ENCODE measurements at places on chromosomes 12 and 14. TPM values are rescaled to one million over a fixed set of nuclear protein-coding genes. Genes with fewer than 3 reads are reported as not detected.

The GPRC5D gene
- total RNA-seq, result not detected

The BICD1 gene
- 39.6 TPM for total RNA-seq

The ZNF891 gene
- total RNA-seq, result 2.3 TPM

The CLECL1 gene
- total RNA-seq, result 4.1 TPM

The LMNTD1 gene
- not detected for total RNA-seq

The AKAP5 gene
- 2.3 TPM for total RNA-seq

DNA sequence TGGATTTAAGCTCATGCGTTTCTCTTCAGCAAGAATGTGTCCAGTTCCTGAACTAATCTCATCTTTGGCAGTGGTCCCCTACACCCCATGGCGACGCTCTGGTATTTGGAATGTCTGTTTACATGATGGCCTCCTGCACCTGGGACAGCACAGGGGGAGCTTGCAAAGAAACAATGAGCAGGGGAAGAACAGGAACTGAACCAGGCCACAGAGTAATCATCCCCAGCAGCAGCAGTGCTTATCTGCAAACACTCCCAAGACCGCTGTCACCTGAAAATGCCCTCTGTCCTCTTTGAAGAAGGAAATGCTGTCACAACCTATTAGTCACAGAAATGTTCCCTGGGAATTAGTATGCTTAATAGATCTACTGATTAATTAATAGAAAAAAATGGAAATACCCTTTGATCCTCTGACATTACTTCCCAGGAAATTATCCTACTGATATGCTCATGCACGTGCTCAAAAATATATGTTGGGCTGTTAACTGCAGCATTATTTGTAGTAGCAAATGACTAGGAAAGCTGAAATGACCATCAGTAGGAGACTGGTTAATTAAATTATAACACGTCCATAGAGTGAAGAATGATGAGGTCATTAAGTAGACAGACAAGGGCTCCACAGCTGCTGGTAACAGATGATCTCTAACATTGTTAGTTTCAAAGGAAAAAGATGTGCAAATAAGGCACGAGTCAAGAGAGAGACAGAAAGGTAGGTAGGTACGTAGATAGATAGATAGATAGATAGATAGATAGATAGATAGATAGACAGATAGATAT, 279.3 kb upstream of the FLRT2 start:
- no peak overlapping the region for H3K27ac ChIP-seq
- H3K4me3 ChIP-seq, result no peak overlapping the region
- no peak for DNase-seq

DNA sequence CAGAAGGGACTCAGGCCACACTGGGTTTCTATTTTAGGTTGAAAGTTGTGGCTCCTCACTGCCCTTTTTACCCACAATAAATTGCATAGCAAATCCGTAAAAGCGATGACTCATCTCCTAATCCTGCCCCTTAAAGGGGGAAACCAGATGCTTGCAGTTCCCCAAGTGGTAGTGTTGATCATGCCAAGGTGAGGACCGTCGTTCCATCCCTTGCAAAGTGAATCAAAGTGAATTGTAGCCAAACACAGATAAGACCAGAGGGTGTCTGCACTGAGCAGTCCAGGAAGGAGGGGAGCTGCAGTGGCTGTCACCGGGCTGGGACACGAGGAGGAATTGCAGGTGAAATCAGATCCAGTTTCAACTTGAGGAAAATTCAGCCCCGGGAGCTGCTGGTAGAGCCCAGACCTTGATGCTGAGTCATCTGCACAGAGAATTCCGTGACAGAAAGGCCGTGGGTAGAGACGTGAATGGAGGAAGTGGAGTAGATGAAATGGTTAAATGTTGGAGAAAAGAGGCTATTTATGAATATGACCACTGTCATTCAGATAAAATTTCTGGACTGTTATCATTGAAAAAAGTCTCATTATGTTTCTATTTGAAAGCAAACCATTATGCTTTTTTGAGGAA, 44.2 kb upstream of the MMP17 start:
- no peaks in the 10 kb centered on the region for H3K4me1 ChIP-seq
- H3K27ac ChIP-seq, result no peak overlapping the region
- DNase-seq, result no peak
- H3K27me3 ChIP-seq, result no peaks in the 10 kb centered on the region
- H3K36me3 ChIP-seq, result peaks cover 4% of the 10 kb centered on the region

DNA sequence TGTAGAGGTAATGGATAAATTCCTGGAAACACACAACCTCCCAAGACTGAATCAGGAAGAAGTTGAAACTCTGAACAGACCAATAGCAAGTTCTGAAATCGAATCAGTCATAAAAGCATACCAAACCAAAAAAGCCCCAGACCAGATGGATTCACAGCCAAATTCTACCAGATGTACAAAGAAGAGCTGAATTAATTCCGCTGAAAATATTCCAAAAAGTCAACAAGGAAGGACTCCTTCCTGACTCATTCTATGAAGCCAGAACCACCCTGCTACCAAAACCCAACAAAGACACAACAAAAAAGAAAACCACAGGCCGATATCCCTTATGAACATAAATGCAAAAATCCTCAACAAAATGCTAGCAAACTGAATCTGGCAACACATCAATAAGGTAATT, 81.5 kb downstream of the SLC38A4 start:
- no peak overlapping the region for H3K4me3 ChIP-seq
- no peaks in the 10 kb centered on the region for H3K27me3 ChIP-seq
- H3K27ac ChIP-seq, result no peak overlapping the region
- H3K36me3 ChIP-seq, result no peaks in the 10 kb centered on the region

DNA sequence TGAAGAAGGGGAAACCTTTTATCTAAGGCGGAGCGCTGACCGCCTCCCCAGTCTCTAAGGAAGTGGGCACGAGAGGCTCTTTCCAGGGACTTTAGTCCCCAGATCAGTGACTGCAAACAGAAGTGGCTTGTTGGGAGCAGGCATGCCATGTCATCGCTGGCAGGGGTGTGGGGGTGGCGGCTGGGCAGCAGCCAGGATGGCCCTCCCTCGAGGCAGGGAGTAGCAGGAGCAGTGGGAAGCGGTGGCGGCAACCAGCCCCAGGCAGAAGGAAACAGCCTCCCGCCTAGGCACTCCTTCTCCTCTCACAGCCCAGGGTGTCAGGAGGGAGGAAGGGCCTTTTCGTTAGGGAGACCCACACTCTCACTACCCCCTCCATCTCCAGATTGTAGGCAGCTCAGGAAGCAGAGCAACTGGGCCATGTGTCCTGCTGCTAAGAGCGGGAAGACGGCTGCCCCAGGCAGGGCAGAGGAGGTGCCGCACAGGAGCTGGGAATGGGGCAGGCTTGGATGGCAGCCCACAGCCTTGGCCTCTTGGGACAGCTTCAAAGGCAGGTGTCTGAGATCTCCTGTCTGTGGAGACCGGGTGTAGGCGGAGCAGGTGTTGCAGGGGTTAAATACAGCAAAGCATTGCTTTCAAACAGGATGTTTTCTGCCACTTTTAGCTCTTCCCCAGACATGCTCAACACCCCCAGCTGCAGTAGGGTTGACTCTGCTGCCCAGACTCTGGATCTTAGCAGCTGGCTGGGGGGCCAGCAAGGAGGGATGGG, 21.8 kb downstream of the VDR start:
- H3K36me3 ChIP-seq, result peaks cover 23% of the 10 kb centered on the region
- H3K4me1 ChIP-seq, result peaks cover 50% of the 10 kb centered on the region

- H3K4me1 ChIP-seq, result peaks cover 23% of the 10 kb centered on the region
- H3K4me3 ChIP-seq, result peak overlapping the region; percentile 27
- peaks cover 6% of the 10 kb centered on the region for H3K36me3 ChIP-seq
- no peaks in the 10 kb centered on the region for H3K27me3 ChIP-seq
- H3K27ac ChIP-seq, result peak overlapping the region; percentile 83
- DNase-seq, result no peak
Observed at GRCh38 chr14:22808388-22809209, 6.6 kb downstream of the SLC7A7 start.

GRCh38 chr14:90781344-90781761, 34.9 kb downstream of the TTC7B start:
- no peaks in the 10 kb centered on the region for H3K36me3 ChIP-seq
- no peak overlapping the region for H3K4me3 ChIP-seq
- no peak for DNase-seq
- H3K27ac ChIP-seq, result no peak overlapping the region
- no peaks in the 10 kb centered on the region for H3K27me3 ChIP-seq

DNA sequence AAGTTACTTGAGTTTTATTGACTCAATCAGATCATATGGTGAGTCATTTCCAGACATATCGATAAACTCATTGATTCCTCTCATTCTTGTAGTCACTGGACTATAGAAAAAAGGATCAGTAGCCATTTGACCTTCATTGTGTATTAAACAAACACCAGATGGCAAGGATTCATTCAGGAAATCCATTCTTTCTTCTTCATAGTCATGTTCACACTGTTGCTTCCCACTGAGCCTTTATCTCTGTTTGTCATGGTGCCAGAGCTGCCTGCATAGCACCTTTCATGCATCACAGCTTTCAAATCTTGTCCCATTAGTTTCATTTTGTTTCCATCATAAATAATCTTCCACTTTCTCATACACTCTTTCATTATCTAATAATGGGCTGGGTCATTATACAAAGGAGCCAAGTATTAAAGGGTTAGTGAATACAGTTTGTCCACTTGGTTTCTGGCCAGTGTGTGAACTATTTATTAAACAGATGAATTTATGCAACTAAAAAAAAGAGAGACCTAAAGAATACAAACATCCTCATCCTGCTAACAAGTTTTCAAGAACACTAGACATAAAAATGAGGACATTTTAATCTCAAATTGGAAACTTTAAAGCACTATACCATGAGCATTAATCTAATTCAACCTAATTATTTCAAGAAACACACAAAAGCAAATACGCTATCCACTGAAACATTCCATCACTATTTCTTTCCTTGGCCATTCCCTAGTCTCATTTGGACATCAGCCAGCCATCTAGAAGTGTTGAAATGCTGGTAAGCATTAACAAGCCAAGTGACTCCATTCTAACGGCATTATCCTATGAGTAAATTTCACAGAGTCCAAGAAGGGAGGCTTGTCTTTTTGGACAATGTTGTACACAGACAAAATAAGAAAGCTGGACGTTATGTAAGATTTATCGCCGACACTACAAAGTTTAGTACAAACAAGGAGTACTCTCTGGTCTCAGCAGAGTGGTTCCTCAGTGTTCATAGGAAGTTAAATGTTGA, 476.5 kb downstream of the FOXG1 start:
- H3K27me3 ChIP-seq, result no peaks in the 10 kb centered on the region
- H3K36me3 ChIP-seq, result no peaks in the 10 kb centered on the region
- H3K27ac ChIP-seq, result no peak overlapping the region
- no peak overlapping the region for H3K4me3 ChIP-seq

- no peak overlapping the region for H3K4me3 ChIP-seq
- no peak overlapping the region for H3K27ac ChIP-seq
- H3K4me1 ChIP-seq, result no peaks in the 10 kb centered on the region
Observed at GRCh38 chr12:41943671-41944070, 201.0 kb downstream of the GXYLT1 start.

GRCh38 chr14:33508126-33509062, 442.5 kb downstream of the EGLN3 start:
- H3K4me3 ChIP-seq, result no peak overlapping the region
- no peaks in the 10 kb centered on the region for H3K4me1 ChIP-seq
- no peak overlapping the region for H3K27ac ChIP-seq
- H3K36me3 ChIP-seq, result no peaks in the 10 kb centered on the region

- no peak for DNase-seq
- no peak overlapping the region for H3K27ac ChIP-seq
- H3K36me3 ChIP-seq, result no peaks in the 10 kb centered on the region
- H3K27me3 ChIP-seq, result no peaks in the 10 kb centered on the region
- H3K4me3 ChIP-seq, result no peak overlapping the region
- no peaks in the 10 kb centered on the region for H3K4me1 ChIP-seq
Observed at GRCh38 chr14:74347097-74347794, 1.0 kb upstream of the VRTN start.

GRCh38 chr12:91810531-91811451, 334.9 kb downstream of the BTG1 start:
- no peak overlapping the region for H3K4me3 ChIP-seq
- DNase-seq, result no peak
- no peaks in the 10 kb centered on the region for H3K27me3 ChIP-seq
- H3K27ac ChIP-seq, result no peak overlapping the region

DNA sequence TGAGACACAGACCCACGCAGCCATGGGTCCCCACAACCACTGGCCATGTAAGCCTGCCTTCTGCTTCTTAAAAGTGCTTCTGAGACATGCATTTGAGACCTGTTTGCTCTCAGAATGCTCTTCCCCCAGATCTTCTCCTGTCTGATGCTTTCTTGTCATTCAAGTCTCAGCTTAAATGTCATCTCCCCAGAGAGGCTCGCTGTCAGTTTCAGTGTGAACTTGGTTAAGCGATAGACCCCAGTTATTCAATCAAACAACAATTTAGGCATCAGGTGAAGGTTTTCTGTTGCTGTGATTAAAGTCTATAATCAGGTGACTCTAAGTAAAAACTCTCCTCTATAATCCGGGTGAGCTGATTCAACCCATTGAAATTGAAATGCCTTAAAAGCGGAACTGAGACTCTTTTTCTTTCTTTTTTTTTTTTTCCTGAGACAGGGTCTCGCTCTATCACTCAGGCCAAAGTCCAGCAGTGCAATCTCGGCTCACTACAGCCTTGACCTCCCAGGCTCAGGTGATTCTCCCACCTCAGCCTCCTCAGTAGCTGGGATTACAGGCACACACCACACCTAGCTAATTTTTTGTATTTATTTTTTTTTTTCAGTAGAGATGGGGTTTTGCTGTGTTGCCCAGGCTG, 123.4 kb downstream of the KSR2 start:
- no peak for DNase-seq
- no peaks in the 10 kb centered on the region for H3K4me1 ChIP-seq
- no peaks in the 10 kb centered on the region for H3K27me3 ChIP-seq

- H3K4me3 ChIP-seq, result no peak overlapping the region
- H3K27me3 ChIP-seq, result no peaks in the 10 kb centered on the region
- H3K36me3 ChIP-seq, result peaks cover 12% of the 10 kb centered on the region
- peak overlapping the region; percentile 84 for H3K27ac ChIP-seq
- DNase-seq, result no peak
Observed at GRCh38 chr12:11752403-11753149, 103.1 kb downstream of the ETV6 start.

DNA sequence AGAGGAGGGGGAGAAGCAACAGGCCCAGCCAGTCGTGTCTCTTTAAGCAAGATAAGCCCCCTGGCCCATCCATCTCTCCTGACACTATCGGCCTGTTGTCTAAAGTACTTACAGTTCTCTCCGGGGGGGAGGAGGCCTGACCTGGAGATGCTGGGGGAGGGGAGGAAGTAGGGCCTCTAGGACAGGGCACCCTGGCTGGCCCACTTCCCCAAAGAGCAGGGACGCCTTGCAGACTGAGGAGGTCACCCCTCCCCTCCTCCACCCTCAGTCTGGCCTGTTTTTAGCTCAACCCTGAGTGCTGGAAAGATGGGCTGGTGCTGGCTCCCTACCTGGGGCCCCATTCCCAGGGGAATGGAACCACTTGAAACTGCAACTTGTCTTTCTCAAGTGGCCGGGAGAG, 70.3 kb downstream of the TBX5 start:
- DNase-seq, result no peak
- H3K4me3 ChIP-seq, result no peak overlapping the region
- no peaks in the 10 kb centered on the region for H3K36me3 ChIP-seq
- no peaks in the 10 kb centered on the region for H3K27me3 ChIP-seq
- H3K4me1 ChIP-seq, result no peaks in the 10 kb centered on the region
- no peak overlapping the region for H3K27ac ChIP-seq

- no peaks in the 10 kb centered on the region for H3K27me3 ChIP-seq
- H3K36me3 ChIP-seq, result no peaks in the 10 kb centered on the region
- H3K4me3 ChIP-seq, result no peak overlapping the region
- no peaks in the 10 kb centered on the region for H3K4me1 ChIP-seq
- no peak overlapping the region for H3K27ac ChIP-seq
Observed at GRCh38 chr12:974271-974862, 16.7 kb upstream of the ERC1 start.

Data from Peyer's patch (tissue), 4 donors.